ENCODE measurements at places on chromosomes 5 and 9.

DNA sequence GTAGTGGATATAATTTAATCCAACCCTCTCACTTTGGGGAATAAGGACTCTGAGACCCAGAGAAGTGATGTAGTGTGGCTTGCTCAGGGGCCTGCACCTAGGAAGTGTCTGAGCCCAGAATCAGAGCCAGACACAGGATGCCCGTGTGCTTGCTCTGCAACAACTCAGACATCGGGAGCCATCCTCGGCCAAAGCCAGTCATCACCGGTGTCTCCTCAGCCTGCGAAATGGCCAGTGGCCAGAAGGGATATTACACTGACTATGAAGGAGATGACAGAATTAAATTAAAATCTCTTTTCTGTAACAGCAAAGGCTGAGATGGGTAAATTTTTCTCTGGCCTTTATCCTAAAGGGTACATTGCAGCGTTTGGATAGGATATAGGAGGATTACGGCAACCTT, 102.9 kb downstream of the MARCHF11 start:
- no peak for DNase-seq

GRCh38 chr9:116800885-116801284, 113.8 kb downstream of the TRIM32 start:
- DNase-seq = no peak

- DNase-seq = no peak
Observed at GRCh38 chr9:109166171-109166770, 778 bp downstream of the FRRS1L start.

DNA sequence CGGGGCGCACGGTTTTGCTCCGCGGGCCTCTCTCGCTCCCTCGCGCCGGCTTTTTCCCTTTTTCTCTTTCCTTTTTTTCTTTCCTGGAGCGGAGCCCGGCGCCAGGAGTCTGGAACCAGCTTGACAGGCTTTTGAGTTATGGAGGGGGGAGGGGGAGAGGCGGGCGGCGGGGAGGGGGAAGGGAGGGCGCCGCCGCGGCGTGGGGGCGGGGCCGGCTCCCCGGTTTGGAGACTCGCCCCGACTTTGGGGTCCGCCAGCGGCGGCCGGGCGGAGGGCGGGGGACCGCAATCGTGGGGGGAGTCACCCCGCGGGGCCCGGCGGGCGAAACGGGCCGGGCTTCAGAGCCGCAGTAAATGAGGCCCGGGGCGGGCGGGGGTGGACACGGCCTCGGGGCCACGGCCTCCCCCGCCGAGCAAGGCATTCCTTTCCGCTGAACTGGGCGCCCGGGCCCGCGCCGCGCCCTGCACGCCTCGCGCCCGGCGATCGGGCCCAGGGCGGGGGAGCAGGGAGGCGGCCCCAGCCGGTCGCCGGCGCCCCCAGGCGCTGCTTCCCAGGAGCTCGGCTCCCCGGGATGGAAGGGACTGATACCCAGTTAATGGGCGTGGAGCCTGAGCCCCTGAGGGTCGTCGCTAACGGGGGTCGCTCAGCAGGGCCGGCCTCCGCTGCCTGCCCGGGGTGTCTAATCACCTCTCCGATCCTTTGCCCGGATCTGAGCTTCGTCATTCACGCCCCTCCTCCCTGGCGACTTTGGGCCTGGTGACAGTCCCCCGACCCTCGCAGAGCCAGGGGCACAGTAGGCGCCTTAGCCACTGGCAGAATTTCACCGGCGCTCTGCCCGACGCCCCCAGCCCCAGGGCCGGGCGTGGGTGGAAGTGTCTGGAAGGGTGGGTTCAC, 138.1 kb downstream of the C9orf50 start:
- DNase-seq = peak; percentile 86

GRCh38 chr9:133341369-133342068, 5.5 kb upstream of the SURF6 start:
- DNase-seq = no peak

- DNase-seq = no peak
Observed at GRCh38 chr9:95130484-95130883, 187.0 kb downstream of the FANCC start.

- DNase-seq = no peak
Observed at GRCh38 chr9:133238851-133239532, 29.9 kb upstream of the OBP2B start.

DNA sequence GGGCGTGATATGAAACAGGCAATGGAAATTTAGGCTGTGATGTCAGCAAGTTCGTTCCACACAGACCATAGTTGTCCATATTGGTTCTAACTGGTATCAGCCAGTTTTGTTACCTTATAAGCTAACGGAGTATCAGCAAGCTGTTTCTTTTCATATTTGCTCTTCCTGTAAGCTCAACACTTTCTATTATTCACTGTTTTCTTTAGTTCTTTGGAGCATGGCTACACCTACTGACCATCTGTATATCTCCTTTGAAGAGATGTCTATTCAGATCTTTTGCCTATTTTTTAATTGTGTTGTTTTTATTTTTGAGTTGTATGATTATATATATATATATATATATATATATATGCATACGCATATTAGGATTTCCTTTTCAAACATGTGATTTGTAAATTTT, 1057.2 kb upstream of the CDH10 start:
- DNase-seq = no peak

DNA sequence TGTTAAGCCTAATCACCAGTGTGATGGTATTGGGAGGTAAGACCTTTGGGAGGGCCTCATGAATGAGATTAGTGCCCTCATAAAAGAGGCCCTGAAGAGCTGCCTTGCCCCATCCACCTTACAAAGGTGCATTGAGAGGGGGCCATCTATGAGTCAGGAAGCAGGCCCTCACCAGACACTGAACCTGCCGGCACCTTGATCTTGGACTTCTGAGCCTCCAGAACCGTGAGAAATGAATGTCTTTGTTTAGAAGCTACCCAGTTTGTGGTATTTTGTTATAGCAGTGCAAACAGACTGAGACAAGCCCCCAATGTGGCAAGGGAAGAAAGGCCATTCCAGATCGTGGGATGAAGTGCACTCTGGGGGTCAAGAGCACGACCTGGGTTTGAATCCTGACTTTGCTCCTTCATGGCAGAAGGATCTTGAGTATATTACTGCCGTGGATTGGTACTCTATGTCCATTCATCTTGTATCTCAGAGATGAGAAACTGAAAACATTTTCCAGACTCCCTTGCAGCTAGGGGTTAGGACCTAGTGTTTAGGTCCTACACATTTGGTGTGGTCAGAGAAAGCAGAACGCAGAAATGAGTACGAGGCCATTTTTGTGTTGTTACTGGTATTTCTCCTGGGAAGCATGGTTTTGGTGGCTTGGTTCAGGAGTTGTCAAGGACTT, 86.7 kb downstream of the PTCH1 start:
- DNase-seq = no peak

DNA sequence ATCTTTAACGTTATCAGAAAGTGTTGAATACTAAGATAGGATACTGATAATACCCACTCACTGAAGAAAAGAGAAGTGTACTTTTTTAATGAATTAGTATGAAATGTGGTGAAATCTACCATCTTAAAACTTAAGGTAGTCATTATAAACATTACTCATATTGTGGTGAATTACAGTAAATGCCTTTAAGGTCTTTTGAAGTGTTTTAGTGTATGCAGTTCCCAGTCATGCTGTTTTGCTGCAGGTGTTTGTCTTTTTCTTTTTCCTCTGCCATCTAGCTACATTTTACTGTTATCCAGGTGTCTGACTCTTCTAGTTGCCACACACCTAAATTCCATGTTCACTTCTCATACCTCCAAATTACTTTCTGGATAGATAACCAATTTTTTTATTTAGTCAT, 72.6 kb downstream of the ERMP1 start:
- no peak for DNase-seq

- no peak for DNase-seq
Observed at GRCh38 chr9:128206916-128207910, 4.0 kb downstream of the DNM1 start.

- DNase-seq = no peak
Observed at GRCh38 chr5:32251871-32252458, 60.8 kb downstream of the MTMR12 start.

All from NCI-H2029 (cell line).